COR-L47 (cell line): ENCODE measurements at places on chromosomes 4 and X.
A peak's percentile ranks its signal among the peaks of the same experiment; 100 is the strongest.

GRCh38 chr4:162272215-162272614 lies 108.4 kb upstream of the FSTL5 start:
- DNase-seq: no peak

GRCh38 chr4:184392748-184393559 lies 81.4 kb downstream of the IRF2 start:
- DNase-seq: no peak

- DNase-seq: no peak
These were observed 34.2 kb upstream of the NALF2 start for GRCh38 chrX:69469975-69470374.

DNA sequence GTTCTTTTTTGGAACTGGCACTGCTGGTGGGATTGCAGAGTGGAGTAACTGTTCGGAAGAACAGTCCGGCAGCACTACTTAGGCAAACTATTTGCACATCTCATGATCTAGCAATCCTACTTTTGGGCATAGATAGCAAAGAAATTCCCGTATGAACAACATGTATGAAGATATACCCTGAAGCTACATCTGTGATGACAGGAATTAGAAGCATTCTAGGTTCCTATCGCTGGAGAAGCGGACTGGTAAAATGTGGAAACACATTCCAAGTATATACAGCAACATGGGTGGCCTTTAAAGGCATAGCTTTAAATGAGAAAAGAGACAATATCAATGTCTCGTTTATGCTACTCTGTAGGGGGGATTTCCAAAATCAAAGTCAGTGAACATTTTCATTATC lies 3.1 kb downstream of the DCAF16 start:
- DNase-seq: no peak

DNA sequence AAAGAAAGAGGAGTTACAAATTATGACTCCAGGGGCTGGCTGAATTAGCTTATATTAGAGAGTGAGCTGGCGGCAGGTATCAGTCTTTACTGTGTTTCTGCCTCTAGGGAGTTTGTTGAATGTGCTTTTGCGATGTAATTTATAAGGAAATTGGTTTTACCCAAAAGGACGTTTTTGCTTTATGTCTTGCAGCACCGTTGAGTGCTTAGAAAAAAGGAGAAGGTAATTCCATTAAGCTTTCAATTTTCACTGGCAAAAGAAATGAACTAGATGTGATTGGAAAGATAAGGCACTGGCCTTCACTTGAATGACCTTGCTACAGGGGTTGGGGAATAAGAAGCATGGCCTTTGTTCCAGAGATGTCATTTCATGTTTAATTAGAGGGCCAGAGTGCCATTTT lies 74.9 kb upstream of the CBR4 start:
- DNase-seq: no peak

GRCh38 chr4:181645489-181645888 lies 597.7 kb upstream of the TENM3 start:
- DNase-seq: peak; percentile 22

DNA sequence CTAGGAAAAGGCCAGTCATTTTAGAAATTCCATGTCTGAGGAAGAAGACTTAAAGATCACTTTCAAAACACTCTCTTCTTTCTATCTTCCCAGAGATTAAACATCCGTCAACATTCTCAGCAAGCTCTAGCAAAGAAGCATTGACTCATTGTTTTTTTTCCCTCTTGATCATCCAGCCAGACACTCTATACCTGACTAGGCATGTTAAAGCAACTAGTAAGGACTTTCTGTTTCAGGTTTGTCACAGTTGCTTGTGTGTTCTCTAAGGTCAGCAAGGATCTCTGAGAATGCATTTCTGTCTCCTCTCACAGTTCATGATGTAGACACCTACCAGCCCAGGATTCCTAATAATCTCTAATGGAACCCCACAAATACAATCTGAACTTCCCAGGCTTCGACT lies 112.2 kb downstream of the IL13RA2 start:
- no peak for DNase-seq
